ENCODE measurements at places on chromosomes 6 and 20.
A peak's percentile ranks its signal among the peaks of the same experiment; 100 is the strongest.

GRCh38 chr6:1437553-1438406 lies 48.4 kb downstream of the FOXF2 start:
- no peak for DNase-seq

DNA sequence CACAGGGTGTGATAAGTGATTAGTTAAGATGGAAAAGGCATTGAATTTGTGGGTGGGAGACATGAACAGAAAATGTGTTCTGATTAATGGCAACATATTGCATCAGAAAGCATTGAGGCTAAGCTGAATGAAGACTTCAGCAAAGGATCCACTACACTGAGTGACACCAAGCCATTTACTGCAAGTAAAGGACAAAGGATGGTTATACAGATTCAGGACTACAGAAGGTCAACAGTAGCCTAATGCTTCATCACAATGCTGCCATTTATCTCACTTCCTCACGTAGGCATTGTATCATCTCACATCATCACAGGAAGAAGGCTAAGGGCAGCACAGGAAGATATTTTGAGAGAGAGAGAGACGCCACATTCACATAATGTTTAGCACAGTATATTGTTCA lies 398.2 kb downstream of the COL12A1 start:
- DNase-seq, result no peak

DNA sequence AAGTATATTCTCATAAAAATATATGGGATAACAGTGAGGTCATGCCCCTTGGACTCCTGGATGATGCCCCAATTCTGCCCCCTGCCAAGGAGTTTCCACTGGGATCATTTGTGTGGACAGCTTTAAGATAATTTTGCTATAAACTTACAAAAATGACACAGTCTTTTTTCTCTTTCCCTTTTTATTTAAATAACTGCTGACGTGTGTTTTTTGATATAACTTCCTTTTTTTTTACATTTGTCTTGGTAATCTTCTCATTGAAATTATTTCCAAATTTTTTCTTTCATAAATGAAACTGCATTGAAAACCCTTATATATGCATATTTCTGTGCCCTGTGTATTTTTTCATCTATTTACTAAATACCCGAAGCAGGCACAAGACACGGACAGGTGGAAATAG lies 31.3 kb downstream of the CST9L start:
- no peak for DNase-seq

- DNase-seq, result no peak
Observed at GRCh38 chr6:53578371-53578770, 33.5 kb upstream of the GCLC start.

DNA sequence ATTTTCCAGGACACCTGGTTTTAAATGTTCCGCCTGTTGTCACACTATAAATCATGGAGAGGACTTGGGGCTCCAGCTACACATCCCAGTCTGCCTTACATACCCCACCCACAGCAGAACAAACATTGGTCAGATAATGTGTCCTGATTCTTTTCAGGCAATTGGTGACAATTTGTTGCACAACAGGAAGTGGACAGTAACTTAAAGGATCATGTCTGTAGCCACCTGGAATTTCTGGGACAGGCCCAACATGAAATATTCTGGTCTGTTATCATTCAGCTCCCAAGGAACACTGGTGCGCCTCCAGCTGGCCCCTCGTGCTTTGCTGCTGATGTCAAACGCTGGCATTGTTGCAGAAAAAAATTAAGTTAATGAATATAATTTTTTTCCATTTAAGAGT lies 117.2 kb downstream of the SOBP start:
- peak; percentile 77 for DNase-seq

DNA sequence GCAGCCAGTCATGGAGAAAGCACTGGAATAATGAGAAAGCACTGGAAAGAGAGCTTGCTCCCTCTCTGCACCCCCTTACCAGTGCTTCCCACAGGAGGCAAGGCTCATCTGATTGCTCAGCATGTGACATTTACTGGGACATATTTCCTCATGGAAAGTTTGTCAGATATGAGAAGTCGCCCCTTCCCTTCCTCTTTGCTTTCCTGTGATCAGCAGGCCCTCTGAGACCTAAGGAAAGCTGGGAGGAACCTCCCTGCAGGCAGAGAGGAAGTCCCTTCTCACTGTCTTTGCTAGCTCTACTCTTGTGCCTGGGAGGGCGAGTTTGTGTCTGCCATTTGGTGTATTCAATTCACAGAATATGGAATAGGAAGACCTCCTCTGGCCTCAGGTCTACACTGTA lies 283.8 kb downstream of the ALDH8A1 start:
- no peak for DNase-seq

- no peak for DNase-seq
Observed at GRCh38 chr6:75397656-75398465, 95.7 kb downstream of the FILIP1 start.

GRCh38 chr6:101402622-101403031 lies 9.1 kb downstream of the GRIK2 start:
- no peak for DNase-seq

DNA sequence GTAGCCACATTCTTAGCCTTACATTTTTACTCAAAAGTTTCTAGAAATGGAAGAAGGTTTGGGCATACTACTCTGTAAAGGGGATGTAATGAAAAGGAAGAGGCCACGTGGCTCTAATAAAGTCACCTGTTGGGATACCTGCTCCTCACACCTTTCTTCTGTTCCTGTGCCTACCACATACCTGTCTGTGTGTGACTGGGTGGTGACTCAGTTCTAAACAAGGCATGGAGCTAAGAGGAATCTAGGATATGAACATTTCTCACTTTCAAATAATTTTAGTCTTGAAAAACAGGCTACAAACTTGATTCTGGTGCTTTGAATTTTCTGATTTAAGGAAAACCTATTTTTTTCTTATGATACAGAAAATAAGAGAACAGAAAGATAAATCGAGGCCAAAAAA lies 363.6 kb downstream of the RFPL4B start:
- no peak for DNase-seq

DNA sequence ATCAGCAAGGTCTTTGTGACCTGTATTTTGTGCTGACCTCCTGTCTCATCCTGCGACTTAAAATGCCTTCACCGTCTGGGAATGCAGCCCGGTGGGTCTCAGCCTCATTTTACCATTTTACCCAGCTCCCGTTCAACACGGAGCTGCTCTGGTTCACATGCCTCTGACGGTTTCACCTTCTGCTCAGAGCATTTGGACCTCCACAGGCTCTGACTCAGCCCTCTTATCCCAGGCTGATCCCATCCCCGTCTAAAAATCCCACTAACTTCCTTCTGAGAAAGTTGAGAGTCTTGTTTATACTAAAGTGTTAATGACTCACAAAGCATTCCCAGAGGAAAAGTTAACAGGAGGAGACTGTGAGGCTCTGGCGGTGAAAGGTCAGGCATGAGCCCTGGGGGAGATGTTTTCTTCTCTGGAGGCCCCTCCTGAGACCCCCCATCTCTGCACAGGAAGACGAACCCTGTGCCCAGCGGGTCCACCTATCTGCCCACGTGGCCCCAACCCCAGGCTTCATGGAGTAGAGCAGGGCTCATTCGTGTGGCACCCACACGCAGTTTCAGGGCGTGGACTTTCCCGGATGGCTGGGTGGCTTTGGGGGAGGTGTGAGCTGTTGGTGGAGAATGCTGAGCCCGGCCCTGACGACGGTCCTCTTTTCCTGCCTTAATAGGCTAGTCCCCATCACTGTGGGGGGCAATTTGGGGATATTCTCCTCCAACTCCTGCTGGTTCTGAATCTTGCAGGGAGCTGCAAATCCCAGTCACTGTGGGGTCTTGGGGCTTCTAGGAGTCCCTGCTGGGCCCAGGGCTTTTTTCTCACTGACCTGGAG lies 3.3 kb upstream of the BIRC7 start:
- no peak for DNase-seq

GRCh38 chr20:51372176-51372803 lies 170.2 kb downstream of the NFATC2 start:
- DNase-seq, result no peak

DNA sequence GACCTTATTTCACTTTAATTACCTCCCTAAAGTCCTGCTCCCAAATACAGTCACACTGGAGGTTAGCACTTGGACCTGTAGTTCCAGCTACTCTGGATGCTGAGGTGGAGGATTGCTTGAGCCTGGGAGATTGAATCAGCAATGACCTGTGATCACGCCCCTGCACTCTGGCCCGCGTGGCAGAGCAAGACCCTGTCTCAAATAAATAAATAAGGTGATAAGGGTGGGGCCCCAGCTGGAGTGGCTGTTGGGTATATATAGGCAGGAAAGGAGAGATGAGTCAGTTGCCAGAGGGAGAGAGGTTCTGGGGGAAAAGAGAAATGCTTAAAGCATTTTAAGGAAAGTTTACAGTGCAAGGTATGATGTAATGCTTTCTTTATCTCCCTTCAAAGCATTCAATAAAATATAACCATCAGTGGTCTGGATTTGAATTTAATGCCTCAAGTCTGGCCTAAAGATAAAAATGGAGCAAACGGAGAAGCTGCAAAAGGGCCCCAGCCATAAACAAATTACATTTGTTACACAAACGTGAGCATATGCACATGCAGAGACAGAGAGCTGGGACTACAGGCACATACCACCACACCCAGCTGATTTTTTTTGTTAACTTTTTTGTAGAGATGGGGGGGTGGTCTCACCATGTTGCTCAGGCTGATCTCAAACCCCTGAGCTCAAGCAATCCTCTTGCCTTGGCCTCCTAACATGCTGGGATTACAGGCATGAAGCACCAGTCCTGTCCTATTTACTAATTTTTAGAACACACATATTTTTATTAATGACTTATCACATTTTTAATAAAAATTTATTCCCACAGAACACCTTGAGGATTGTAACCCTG lies 6.1 kb upstream of the PM20D2 start:
- no peak for DNase-seq

DNA sequence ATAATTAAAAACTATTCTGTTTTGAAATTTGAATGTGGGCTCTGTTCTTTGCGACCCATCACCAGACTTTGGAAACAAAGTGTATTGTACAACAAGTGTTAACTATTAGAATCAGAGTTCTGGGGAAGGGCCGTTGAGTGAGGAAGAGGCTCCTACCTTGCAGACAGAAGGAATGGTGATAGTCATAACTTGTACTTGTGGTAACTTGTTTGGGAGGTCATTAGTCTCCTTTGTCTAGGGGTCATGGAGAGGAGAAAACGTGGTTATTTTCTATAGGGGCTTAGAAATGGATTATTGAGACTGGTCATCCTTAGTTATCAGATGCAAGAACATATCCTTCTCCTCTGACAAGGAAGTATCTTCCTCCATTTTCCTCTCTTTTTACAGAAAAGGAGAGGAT lies 174.8 kb downstream of the BMP2 start:
- no peak for DNase-seq

GRCh38 chr20:1322511-1323245 lies 6.3 kb downstream of the SDCBP2 start:
- no peak for DNase-seq

DNA sequence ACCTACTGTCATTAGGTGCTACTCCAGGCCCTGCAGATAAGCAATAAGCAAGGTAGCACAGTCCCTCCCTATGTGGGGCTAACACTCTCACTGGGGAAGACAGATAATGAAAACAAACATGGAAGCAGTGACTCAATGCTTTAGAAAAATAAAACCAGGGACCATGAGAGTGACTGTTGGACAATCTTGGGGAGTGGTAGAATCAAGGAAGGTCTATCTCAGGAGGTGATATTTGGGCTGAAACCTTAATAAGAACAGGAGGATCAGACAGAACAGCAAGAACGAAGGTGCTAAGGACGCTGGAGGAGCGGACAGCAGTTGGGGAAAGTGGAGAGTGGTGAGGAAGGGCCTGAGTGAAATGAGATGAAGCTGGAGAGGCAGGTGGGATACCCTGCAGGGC lies 58.2 kb downstream of the BANF2 start:
- no peak for DNase-seq

- no peak for DNase-seq
Observed at GRCh38 chr6:32519118-32519909, 10.8 kb downstream of the HLA-DRB5 start.

DNA sequence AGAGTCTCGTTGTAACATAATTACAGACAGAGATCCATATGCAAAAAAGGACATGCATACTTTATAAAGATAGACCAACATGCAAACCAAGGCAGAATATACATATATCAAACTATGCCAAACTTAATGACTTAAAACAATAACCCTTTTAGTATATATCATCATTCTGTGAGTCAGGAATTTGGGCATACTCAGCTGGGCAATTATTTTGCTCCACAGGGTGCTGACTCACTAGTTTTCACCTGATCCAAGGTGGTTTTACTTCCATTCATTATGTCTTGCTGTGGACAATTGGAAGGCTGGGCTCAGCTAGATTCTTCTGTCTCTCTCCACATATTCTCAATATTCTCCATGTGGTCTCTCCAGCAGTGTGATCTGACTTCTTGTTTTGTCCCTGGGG lies 41.2 kb upstream of the RNF146 start:
- no peak for DNase-seq

GRCh38 chr20:37308086-37309050 lies 18.9 kb downstream of the MANBAL start:
- DNase-seq, result no peak

GRCh38 chr6:165718491-165718891 lies 55.5 kb upstream of the PDE10A start:
- no peak for DNase-seq

GRCh38 chr6:162845972-162846371 lies 118.2 kb downstream of the PACRG start:
- DNase-seq, result no peak

DNA sequence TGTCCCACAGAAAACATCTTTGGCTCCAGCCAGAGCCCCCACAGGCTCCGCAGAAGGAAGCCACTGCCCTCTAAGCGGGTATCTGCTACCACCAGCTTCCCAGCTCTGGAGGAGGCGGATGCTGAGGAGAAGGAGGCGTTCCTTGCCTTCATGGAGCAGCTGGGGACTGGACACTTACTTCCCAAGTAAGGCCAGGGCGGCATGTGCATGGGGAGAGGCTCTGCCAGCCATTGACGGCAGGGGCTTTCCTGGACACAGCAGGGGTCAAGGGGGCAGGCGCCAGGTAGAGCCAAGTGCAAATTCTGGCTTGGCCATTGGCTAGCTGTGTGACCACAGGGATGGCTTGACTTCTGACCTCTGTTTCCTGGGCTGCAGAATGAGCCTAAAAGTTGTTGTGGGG lies 17.8 kb downstream of the RAB44 start:
- DNase-seq, result no peak

DNA sequence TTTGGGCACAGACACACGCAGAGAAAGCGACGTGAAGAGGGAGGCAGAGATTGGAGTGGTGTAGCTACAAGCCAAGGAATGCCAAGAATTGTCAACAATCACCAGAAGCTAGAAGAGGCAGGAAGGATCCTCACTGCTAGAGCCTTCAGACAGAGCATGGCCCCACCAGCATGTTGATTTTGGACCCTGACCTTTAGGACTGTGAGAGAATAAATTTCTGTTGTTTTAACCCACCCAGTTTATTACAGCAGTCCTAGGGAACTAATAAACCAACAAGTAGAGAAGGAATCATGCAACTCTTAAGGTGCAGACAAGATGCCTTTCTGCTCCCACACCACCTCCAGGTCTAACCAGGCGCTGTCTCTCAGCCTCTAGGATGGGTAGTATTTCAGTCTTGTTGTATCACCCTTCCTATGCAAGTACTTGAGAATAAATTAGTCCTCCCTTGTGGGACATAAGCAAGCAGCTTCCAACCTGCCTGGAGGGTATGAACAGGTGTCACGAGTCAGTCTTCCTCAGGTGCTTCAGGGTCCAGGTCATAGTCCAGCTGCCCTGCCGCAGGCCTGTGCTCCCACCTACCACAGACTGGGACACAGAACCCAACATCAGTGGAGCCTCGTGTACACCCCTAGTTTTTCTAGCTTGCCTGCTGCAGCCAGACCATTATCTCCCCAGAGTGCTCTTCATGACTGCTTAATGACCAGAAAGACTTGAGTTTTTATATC lies 46.4 kb upstream of the CCN2 start:
- no peak for DNase-seq
